IMR-90 (cell line): ENCODE measurements at places on chromosomes 4 and X. TPM values are rescaled to one million over a fixed set of nuclear protein-coding genes. Genes with fewer than 3 reads are reported as not detected.

MAGIX gene
- 0.56 and 0.72 TPM in 2 replicates for total RNA-seq

TDO2 gene
- total RNA-seq: 0.18 and 0.28 TPM in 2 replicates

FGFBP2 gene
- total RNA-seq: not detected in 2 replicates

ZNF330 gene
- 34.1 and 47.2 TPM in 2 replicates for total RNA-seq

TRPC3 gene
- total RNA-seq: 2.5 and 2.7 TPM in 2 replicates
